T-helper 2 cell (primary cell): ENCODE measurements at places on chromosomes 1 and 21.

- no peak for DNase-seq
Observed at GRCh38 chr1:50971748-50972305, 1.8 kb downstream of the CDKN2C start.

GRCh38 chr21:17532292-17532691 is 19.4 kb downstream of the CXADR start:
- DNase-seq, result no peak

- peak; percentile 18 for DNase-seq
Observed at GRCh38 chr1:222711319-222712252, 705 bp downstream of the AIDA start.

- DNase-seq, result no peak
Observed at GRCh38 chr1:95426772-95427171, 192.8 kb downstream of the RWDD3 start.

DNA sequence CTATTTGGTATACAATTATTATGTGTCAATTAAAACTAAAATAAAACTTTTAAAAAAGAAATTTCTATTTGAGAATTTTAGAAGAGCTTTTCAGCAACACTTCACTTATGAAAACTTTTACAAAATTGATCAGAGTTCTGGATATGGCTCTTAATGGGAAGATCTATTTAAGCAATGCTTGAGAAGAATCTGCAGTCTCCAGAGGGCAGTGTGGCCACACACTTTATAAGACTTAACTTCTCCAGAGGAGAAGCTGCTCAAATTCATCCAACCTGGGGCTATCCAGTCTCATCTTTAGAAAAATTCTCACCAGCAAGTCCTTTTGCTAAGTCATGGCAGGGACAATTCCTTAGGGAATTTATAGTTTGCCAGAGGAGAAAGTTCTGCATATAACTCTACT is 25.2 kb upstream of the AGO1 start:
- peak; percentile 11 for DNase-seq

DNA sequence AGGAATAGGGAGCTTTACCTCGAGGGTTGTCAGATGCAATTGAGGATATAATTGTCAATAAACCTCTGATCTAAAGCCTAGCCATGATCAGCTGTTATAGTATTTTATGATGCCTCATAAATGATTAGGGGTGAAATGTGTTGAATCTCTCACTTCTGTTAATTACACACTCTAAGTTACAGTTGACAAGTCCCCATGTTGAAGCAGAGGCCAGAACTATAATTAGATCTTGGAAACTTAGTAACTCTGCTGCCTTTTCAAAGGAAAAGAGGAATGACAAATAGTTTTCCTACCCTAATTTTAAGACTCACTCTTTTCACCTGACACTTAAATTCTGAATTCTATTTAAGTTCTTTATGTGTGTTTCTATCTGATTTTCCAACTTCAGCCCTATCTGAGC is 33.8 kb downstream of the CCSAP start:
- no peak for DNase-seq

GRCh38 chr1:156880473-156880872 is 13.0 kb upstream of the PEAR1 start:
- DNase-seq, result no peak

DNA sequence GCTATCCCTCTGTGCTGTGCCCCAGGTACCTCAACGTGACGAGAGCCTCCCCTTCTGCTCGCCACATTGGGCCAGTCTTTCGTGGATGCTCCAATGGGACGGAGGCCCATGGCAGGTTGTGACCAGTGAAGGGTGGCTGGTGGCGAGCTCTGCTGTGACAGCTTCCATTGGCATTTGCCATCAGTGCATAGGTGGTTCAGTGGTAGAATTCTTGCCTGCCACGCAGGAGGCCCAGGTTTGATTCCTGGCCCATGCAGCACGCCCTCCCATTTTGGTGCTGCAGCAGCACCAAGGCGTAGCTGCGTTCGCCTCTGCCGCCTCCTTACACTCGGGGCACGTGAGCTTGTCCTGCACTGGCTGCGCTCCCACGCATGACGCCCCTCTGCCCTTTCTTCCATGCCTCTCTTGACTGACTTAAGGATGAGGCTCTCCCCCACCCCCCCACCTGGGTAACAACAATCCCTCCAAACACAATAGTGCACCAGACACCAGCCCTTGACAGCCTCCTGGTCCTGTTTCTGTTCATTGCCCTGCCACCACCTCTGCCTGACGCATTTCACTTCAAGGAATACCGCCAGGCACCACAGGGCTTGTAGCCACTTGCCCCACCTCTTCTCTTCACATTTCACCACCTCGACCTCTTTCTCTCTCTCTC is 24.7 kb upstream of the FCGR2A start:
- no peak for DNase-seq
